Hematopoietic multipotent progenitor cell treated with erythropoietin and hydrocortisone succinate and interleukin-3 and kit ligand, for 15 days (in vitro differentiated cells): ENCODE measurements at places on chromosomes 13 and 19.

GRCh38 chr13:30984620-30985019, 52.2 kb downstream of the TEX26 start:
- DNase-seq: no peak

- DNase-seq: no peak
Measured at GRCh38 chr19:47729468-47729798, 15.9 kb upstream of the NOP53 start.

GRCh38 chr13:47594833-47595232, 406.2 kb downstream of the SUCLA2 start:
- no peak for DNase-seq

GRCh38 chr13:47837104-47837880, 163.8 kb downstream of the SUCLA2 start:
- no peak for DNase-seq

DNA sequence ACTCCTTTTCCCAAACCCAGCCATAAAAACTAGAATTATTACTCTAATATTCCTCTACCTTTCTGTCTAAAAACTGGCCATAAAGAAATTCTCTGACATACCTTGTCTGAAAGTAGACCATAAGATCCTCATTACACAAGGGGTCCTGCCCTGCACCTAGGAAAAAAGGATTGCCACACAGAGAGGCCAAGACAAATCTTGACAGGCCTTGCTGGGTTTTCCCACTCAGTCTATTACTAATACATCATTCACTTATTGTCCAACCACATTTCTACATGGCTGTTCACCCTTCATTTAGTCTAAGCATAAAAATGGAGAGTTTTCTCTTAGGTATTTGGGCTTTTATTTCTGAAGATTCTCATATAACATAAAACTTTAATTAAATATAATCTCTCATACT, 319.8 kb downstream of the PCDH20 start:
- no peak for DNase-seq

DNA sequence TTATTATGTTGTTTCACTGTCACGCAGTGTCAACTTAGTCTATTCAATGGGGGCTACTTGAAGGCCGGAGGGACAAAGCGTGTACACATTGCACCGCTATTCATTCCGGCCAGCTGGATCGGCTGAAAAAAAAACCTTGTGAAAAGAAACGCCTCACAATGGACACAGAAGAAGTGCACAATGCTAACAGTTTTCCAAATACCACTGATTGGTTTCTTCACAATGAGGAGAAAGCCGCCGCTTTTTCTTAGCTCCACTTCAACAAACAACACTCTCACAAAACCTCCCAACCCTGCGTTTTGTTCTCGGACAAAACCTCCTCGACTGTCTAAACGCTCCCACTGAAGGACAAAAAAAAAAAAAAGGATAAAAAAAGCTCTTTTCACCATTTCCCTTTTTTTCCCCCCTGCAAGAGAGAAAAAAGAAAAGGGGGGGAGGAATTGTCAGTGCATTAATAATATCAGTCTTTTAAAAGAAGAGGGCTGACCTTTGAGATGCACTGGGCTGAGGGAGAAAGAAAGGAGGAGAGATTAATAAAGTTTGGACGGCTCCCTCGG, 5.4 kb downstream of the SOX21 start:
- no peak for DNase-seq

DNA sequence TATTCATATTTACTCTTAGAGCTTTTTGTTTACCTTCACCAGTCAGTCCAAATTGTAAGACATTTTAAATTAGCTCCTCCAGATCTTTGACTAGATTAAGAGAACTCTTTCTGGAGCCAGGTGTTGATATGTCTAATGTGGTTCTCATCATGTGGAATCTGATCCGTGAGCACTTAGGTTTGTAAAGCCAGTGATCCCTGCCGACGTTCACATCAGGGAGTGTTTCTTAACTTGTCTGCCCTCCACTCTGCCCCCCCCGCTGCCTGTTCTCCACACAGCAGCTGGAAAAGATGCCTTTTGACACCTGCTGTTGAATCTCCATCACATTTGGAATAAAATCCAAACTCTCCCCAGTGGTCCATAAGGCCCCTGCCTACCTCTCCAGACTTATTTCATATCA, 17.7 kb downstream of the METTL21C start:
- no peak for DNase-seq

DNA sequence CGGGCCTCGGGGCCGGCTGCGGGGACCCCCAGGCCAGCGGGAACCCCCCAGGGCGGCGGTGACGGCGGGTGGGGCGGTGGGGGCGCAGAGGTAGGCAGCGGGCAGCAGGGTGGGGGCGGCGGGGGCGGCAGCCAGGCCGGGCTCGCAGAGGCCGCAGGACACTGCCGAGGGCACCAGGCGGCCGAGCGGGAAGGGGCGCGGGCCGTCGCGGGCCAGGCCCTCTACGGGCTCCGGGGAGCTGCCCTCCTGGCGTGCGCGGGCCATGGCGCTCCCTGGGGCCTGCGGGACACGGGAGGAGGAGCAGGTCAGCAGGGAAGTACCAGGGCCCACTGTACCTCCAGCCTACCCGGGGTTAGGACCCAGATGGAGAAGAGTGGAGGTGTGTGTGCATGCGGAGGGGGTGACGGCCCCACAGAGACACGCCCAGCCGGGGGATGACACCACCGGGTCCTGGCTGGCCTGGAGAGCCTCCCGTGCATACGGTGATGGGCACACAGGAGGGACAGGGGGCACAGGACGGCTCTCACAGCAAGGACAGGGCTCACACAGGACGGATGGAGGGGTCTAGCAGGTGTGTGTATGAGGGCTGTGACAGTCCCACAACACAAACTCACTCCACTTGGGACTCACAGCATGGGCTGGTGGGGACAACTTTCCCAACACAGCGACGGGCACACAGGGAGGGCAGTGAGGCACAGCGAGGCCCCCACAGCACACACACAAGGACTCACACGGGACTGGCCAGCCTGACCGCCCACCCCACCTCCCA, 2.6 kb downstream of the BBC3 start:
- DNase-seq: peak; percentile 69

DNA sequence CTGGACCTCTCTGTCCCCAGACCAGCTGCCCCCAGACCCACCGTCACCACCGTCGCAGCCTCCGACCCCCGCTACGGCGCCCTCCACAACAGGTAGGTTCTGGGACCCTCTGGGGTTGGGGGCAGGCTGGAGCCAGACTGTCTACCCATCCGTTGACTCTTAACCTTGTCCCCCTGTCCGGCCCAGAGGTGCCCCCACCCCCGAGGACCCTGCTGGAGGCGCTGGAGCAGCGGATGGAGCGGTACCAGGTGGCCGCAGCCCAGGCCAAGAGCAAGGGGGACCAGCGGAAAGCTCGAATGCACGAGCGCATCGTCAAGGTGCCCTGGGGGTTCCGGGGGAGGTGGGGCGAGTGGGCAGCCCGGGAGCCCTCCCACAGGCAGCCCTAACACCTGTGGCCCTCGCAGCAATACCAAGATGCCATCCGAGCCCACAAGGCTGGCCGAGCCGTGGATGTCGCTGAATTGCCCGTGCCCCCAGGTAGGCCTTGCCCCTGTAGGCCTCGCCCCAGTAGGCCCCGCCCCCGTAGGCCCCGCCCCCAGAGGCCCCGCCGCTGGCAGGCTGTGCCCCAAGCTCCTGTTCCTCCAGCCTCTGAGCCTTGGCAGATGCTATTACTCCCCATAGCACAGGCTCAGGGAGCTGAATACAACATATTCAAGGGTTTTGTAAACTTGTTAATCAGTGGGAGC, 12.9 kb downstream of the CC2D1A start:
- DNase-seq: no peak

DNA sequence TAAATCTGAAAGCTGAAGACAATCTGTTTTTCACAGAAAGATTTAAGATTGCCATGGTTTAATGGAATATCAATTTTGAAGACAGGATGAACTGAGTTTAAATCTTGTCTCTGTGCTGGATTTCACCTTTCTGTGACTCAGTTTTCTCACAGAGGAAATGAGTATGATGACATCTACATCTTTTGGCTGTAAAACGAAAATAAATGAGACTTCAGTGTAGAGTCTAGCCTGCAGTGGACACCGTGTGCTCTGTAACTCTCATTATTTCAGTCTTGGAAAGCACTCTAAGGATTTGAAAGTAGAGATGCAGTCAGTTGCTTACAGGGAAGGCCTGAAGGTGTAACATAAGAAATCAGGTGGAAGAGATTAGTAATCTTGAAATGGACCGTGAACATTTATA, 150.4 kb downstream of the NALCN start:
- DNase-seq: no peak

DNA sequence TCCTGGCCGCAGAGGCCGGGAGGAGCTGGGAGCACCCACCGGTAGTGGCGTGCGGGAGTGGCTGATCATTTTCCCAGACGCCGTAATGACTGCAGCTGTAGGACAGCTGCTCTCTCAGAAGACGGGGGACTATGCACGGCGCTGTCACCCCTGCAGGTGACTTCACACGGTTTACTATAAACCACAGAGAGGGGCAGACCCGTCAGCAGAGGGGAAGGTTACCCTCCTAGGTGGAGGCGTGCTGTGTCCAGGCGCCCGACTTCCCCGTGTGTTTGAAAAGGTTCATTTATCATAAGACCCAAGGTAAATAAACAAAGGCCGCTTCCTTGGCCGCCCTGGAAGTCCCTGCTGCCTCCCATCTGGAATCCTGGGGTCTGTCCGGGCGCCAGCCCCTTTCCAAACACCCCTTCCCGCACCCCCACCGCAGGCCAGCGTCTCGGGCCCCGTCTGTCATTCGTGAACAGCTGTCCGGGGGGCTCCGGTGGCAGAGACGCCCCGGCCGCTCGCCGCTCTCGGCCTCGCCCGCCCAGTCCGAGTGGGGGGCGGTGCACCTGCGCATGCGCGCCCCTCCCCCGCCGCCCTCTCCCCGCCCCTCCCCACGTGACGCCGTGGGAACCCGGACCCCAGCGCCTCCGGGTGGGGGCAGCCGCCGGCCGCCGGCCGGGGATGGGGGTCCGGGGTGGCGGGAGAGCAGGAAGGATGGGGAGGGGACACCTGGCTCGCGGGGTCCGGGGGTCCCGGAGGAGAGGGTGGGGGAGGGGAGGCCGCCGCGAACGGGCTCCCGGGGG, 915 bp downstream of the SHC2 start:
- no peak for DNase-seq

GRCh38 chr13:98349731-98350305, 172.7 kb upstream of the RNF113B start:
- no peak for DNase-seq

- no peak for DNase-seq
Measured at GRCh38 chr19:14494910-14495671, 836 bp downstream of the GIPC1 start.
